ENCODE measurements at places on chromosomes 12 and 14.

GRCh38 chr12:50604640-50604920 is 99.8 kb downstream of the DIP2B start:
- DNase-seq, result no peak

GRCh38 chr12:121915841-121916321 is 2.5 kb upstream of the CFAP251 start:
- DNase-seq, result no peak

DNA sequence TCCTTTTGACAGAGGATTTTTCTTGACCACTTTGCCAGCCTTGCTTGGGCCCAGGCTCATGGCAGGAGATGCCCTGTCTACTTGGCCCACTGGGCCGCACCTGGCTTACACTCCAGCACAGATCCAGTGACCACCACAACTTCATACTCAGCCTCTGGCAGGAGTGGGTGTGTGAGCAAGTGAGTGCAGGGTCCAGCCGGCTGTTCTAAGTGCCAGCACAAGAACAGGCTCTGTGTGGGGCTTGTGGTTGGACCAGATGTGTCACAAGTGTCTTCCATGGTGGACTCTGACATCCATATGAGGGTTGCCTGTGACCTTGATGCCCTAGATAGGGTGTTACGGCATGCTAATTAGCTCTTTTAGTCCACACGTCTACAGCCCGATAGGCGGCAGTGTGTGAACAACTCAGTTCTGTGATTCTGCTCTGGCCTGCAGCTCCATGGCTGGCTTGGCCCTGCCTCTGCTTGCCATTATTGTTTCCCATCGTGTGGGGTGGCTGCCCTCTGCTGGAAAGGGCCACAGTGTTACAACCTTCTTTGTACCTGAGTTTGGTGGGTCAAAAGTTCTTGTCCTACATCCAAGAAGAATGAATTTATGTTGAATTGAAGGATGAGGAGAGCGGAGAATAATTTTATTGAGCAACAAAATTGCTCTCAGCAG is 1089.1 kb downstream of the SLC6A15 start:
- no peak for DNase-seq

DNA sequence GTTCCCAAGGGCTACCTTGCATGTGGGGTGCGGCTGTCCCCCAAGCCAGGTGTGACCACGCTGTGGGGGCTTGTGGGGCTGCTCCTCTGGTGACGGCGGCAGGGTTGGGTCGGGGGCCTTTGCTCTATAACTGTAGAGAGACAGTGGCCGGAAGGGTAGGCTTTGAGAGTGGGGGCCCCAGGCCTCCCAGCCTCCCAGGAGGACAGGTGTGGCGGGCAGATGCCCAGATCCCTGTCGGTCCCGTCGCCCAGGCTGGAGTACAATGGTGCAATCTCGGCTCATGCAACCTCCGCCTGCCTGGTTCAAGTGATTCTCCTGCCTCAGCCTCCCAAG is 2.7 kb upstream of the GPR132 start:
- DNase-seq, result no peak

- DNase-seq, result no peak
Measured at GRCh38 chr12:31970199-31970598, 11.0 kb downstream of the RESF1 start.

GRCh38 chr12:115064296-115064695 is 380.3 kb upstream of the TBX3 start:
- DNase-seq, result no peak

DNA sequence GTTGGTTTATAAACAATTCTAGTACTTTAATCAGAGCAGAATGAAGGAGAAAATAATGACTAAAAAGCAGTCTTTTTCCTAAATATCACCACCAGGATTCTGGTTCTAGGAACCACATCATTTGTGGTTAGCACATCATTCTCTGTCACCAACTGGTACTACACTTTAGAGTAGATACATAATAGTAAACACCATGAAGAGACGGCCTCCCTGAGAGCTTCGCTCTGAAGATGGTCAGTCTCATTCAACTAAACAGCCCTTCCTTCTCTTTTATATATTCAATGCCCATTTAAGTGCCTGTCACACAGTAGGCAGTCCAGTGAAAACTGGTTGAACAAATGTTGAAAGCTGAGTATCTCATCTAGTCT is 10.9 kb downstream of the SLC38A2 start:
- no peak for DNase-seq

GRCh38 chr12:130357241-130357640 is 19.6 kb downstream of the PIWIL1 start:
- no peak for DNase-seq

- no peak for DNase-seq
Measured at GRCh38 chr14:55160989-55161388, 30.4 kb downstream of the DLGAP5 start.

All from NCI-H1417 treated with DMSO at 0.1 percent for 48 hours (cell line).